ENCODE measurements at places on chromosomes 1 and 21.

GRCh38 chr1:12666141-12666735 lies 22.4 kb downstream of the AADACL4 start:
- no peak for DNase-seq

DNA sequence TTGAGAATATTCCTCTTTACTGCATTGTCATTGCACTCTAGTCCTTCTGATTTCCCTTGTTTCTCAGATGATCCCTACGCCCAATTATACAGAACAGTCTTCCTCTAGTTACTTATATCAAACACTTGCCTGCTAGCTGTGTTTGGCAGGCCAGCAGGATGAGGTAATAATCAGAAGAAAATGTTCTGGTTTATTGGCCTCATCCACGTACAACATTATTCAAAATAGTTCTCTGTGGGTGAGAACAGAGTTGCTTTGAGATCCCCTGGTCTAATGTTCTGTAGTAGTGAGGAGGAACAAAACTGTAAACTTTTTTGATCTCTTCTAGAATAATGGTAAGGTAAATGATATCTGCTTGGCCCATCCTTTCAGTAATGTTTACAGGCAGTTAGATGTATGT lies 22.3 kb upstream of the C1orf105 start:
- no peak for DNase-seq

GRCh38 chr1:182118851-182119250 lies 57.3 kb upstream of the ZNF648 start:
- no peak for DNase-seq

- no peak for DNase-seq
These were observed 422.8 kb downstream of the CAMTA1 start for GRCh38 chr1:7207875-7208646.

GRCh38 chr1:239260842-239261241 lies 125.5 kb upstream of the CHRM3 start:
- no peak for DNase-seq

DNA sequence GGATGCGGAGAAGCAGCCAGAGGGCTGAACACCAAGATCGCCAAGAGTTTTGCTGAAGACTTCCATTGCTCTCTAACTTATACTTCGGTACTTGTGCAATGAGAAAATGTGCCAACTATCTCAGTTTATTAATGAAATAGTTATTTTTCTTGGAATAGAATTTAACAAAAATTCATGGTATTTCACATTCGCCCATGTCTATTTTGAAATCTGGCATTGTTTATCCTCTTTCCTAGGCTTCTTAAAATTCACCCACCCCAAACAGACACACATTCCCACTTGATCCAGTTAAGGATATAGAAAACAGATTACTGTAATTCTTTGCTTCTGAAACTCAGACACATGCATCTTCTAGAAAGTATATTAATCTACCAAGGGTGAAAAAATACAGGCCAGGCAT lies 56.3 kb upstream of the ADAMTS5 start:
- DNase-seq = no peak

DNA sequence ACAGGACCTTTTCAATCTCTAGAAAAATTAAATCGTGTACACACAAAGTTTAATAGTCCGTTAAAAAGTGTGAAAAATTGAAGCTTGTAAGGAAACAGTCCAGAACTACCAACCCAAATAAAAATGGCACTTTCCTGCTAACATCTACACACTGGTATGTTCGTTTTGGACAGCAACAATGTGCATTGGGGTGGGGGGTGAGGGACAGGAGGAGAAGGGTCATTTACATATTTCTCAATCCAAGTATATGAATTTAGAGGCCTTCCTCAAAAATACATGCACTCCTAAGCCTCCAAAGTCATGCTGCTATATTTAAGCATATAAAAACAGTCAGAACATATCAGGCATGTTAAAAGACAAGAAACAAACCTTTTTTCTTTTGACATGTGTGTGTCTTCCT lies 2.5 kb downstream of the PPP1R15B start:
- DNase-seq = no peak

DNA sequence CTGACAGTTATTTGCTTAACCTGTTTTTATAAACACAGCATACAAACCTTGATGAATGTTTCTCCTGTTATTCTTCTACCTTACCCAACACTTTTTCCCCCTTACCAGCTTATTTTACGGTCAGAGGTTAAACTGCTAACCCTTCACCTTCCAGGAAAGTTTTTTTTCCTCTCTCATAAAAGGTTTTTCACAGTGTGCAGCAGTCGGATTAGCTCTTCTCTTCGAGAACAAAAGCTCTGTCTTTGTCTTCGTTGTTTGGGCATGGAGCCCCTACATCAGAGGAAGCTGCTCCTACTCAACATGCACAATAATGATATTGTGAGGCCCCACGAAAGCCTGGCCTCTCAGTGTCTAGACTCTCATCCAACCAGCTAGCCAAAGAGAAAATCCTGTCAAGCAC lies 42.0 kb downstream of the DENND1B start:
- no peak for DNase-seq

GRCh38 chr1:53584777-53585107 lies 125.5 kb downstream of the DMRTB1 start:
- no peak for DNase-seq

DNA sequence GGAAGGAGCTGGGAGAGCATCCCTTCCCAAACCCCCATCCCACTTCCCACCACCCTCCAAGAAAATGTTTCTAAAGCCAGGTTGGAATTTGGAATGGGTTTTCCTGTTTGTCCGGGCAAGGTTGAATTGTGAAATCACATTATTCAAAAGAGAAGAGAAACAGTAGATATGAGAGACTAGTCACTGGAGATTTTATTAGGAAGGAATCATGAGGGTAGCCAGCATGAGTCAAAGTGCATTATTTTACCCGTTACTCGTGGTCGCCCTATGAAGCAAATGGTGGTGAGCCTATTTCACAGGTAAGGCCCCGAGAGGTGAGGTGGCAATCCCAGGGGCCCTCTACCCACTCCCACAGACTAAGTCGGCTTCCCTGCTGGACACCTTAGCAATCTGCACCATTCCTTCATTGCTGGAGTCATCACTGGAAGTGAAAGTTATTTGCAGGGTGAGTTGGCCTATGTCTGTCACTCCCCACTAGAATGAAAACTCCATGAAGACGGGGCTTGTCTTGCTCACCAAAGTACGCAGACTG lies 52.8 kb downstream of the TOMM20 start:
- DNase-seq = no peak

DNA sequence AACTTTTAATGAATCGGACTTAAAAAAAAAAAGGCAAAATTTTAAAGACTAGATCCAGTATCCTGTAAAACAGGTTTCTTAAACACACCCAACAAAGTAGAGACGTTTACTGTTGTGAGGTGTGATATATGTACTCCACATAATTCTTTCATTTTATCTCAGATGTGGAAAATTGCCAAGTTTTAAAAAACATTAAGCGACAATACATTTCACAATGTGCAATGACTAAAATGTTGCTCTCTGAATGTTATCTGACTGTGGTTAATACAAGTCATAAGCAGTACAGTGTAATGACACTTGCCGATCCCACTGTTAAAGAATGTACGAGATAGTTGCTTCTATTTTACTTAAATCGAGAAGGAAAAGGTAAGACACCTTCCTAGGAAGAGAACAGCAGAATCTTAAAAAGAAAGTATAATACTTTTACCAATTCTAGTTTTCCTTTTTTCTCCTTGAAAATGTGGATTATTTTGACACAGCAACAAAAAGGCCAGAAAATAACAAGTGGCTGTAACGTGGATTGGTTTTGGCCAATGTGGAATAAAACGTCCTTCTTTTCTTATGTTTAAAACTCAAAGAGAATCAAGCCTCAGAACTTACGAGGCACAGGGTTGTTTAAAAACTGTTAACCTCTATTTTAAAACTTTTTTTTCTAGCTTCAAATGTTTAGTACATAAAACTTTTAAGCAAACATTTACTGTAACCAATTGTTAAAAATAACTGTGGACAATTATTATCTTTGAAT lies 51.4 kb downstream of the TP53BP2 start:
- no peak for DNase-seq

DNA sequence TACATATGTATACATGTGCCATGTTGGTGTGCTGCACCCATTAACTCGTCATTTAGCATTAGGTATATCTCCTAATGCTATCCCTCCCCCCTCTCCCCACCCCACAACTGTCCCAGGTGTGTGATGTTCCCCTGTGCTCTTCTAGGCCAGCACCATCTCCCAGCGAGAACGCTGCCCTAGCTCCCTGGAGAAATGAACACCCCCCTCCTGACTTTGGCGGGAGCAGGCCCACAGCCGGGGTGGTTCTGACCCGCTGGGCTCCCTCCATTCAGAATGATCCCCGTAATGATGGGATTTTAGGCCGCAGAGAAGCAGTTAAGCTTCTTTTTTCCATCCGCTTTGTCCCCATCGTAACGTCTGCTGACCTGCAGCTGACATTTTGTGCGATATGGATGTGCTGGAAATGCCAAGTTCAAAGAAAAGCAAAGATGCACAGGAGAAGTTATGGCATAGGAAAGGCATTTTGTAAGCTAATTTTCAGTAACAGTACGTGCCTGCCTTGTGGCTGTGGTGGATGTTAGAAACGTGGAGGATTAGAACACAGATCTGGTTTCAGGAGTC lies 39.3 kb downstream of the ELK4 start:
- no peak for DNase-seq

DNA sequence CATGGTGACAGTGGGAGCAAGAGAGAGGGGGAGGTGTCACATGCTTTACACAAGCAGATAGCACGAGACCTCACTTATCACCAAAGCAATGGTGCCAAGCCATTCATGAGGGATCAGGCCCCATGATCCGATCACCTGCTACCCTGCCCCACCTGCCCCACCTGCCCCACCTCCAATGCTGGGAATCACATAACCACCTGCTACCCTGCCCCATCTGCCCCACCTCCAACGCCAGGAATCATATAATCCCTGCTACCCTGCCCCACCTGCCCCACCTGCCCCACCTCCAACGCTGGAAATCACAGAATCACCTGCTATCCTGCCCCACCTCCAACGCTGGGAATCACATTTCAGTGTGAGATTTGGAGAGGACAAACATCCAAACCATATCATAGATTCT lies 10.6 kb upstream of the AIRE start:
- no peak for DNase-seq

GRCh38 chr1:81974222-81974841 lies 173.6 kb downstream of the ADGRL2 start:
- DNase-seq = no peak

DNA sequence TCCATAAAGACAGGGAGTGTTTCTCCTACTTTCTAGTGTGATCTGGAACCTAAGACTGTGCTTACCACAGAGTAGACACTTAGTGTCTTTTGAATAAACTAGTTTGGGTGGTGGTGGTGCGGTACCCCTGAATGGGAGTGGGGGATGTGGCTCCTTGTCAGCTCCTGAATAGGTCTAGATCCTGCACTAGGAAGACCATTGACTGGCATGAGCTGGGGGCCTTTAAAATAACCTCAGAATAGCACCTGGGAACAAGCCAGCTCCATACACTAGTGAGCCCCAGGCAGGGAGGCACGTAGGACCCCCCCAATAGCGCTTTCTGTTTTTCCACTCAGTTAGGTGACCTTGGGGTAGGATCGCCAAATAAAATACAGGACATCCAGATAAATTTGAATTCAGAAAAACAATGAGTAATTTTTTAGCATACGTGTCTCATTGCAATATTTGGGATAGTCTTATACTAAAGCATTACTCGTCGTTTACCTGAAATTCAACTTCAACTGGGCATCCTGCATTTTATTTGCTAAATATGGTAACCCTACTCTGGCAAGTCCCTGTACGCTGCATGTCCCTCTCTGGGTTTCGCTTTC lies 45.6 kb downstream of the AZIN2 start:
- no peak for DNase-seq

GRCh38 chr1:59071876-59072582 lies 224.9 kb upstream of the FGGY start:
- no peak for DNase-seq

- no peak for DNase-seq
These were observed 77.3 kb upstream of the NFASC start for GRCh38 chr1:204793259-204793914.

GRCh38 chr1:55188909-55189308 lies 26.3 kb downstream of the USP24 start:
- no peak for DNase-seq

GRCh38 chr1:248849152-248849551 lies 9.7 kb downstream of the ZNF692 start:
- no peak for DNase-seq

DNA sequence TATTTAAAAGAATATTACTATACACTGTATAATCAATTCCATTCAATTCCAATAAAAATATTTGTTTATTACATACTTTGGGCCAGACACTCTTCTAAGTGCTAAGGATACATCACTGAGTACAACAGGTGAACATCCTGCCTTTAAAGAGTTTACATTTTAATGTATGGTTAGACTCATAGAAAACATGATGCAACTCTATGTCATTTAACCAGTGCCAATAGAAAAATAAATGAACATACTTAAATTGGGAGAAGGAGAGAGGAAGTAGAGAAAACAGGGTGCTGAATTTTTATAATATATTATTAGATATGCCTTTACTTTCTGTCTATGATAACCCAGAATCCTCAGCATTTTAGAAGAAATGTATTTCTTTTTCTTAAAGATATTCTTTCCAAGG lies 119.2 kb downstream of the TSEN15 start:
- no peak for DNase-seq

GRCh38 chr1:12630946-12631530 lies 12.8 kb upstream of the AADACL4 start:
- DNase-seq = no peak

DNA sequence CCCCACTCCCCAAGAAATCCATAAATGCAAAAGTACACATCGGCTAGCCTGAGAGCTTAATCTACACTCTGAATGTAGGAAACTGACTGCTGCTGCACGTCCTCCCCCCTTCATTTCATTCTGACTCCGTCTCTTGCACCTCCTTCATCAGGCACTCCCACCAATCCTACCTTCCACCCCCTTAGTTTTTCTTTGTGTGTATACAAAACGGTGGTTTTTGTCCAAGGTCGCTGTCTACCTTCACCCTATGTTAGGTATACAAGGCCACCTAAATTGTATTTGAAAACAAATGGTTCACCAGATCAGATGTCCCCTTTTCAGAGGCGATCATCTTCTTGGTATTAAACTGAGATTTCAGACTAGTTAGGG lies 1.9 kb downstream of the WDR26 start:
- DNase-seq = no peak

GRCh38 chr1:172054172-172054571 lies 212.9 kb downstream of the DNM3 start:
- no peak for DNase-seq

- DNase-seq = no peak
These were observed 99.7 kb downstream of the HIVEP3 start for GRCh38 chr1:41819069-41819468.

DNA sequence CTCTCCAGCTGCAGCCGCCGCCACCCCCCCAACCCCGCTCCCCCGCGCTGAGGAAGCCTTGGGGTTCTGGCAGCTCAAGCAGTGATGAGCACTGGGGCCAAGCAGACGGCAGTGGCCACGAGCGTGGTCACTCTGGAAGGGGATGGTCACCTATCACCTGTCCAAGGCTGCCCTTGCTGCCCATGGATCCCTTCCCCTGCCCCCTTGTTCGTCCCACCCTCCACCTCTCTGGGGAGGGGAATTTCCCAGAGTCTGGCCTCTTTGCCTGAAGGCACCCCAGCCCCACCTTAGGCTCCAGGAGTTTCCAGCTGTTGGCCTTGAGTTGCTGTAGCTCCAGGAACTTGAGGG lies 7.2 kb upstream of the SMIM12 start:
- DNase-seq = no peak

All from cerebellar nuclear complex (tissue), 1 donor.